ENCODE measurements at places on chromosomes 13 and 19. TPM values are rescaled to one million over a fixed set of nuclear protein-coding genes. Genes with fewer than 3 reads are reported as not detected.

The SIAH3 gene
- total RNA-seq = not detected

The KIR3DL2 gene
- total RNA-seq = not detected

The CCDC124 gene
- 117 TPM for total RNA-seq

The ZNF253 gene
- 51.0 TPM for total RNA-seq

The FPR1 gene
- total RNA-seq = not detected

The TMEM147 gene
- total RNA-seq = 128 TPM

The ZNF222 gene
- total RNA-seq = 6.6 TPM

- no peak for DNase-seq
Observed at GRCh38 chr19:27822336-27822735, 1390.6 kb downstream of the UQCRFS1 start.

DNA sequence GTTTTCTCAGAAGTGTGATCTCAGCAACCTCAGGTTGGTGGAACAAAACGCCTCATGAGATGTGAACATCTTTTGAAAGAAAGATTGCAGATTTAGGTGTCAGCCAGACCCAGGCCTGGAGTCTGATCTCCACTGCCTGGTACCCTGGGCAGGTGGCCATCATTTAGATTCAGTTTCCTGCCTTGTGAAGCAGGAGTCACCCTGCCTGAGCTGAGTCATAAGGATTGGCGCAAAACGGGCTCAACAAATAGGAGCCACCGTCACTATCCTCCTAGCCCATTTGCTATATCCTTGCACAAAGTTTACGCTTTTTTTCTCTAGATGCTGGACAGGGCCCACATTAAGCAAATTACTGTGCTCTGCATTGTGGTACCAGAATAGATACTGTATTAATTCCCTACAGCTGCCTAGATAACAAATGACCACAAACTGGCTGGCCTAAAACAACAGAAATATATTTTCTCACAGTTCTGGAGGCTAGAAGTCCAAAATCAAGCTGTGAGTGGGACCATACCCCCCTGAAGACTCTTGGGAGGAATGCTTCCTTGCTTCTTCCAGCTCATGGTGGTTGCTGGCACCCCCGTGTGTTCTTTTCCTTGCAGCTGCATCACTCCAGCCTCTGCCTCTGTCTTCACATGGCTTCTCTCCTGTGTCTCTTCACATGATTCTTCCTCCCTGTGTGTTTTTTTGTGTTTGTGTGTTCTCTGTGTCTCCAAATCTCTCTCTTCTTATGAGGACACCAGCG, 38.2 kb downstream of the TNFSF11 start:
- no peak for DNase-seq

GRCh38 chr19:54916822-54917221, 10.9 kb downstream of the NCR1 start:
- DNase-seq = no peak

DNA sequence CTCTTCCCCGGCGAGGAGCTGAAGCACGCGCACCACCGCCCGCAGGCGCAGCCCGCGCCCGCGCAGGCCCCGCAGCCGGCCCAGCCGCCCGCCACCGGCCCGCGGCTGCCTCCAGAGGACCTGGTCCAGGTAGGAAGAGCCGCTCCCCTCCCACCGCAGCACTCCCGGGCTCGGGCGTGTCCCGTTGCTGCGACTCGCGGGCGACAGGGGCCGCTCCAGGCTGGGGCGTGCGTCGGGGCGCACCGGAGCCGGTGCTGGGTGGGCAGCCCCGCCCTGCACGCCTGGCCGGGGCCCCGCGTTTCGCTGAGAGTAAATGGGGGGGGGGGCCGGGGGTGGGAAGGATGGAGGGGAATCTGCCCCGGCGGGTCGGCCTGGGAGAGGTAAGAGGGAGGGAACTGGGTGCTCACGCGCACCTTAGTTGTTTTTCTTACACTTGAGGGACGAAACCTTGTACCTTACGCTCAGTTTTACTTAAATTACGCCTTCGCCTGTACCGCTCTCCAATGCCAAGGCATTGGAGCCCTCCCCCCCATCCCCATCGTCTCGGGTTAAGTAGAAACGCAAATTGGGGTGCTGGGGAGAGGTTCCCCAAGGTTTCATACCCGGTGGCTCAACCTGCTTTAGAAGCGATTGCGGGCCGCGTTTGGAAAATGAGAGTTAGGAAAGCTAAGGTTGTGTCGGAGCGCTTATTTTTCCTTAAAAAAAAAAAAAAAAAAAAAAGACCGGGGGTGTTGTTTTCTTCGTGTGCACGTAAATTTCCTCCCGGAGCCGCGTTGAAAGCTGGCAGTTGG, 850 bp downstream of the KLF5 start:
- DNase-seq = peak; percentile 72

DNA sequence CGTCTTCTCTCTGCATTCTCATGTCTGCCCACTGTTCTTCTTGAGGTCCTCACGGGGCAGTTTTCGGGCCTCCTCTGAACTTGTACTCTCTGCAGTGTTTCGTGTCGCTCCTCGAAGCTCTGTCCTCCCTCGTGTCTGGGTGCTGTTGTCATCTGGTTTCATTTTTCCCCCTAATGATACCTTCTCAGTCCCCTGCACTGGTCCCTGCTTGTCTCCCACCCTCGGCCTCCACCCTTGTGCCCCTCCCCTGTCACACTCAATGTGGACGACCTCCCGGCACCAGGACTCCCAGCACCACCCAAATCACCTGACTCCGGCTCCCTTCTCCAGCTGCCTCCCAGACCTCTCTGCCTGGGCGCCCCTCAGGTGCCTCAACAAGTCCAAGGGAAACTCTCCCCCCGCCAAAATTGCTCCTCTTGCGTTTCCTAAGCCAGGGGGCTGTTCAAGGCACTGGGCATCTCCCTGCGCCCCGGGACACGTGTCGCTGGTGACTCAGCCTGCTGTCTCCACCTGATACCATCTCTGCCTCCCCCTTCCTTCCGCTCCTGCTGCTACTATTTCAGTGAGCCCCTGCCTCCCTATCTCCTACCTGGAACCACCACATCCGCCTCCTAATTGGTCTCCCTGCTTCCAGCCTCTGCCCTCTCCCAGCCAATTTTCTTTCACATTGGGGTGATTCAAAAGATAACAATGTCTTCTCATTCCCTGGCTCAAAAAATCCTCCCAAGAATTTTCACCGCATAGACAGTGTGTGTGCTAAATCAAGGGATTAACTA, 49.5 kb downstream of the RFX2 start:
- DNase-seq = peak; percentile 55

DNA sequence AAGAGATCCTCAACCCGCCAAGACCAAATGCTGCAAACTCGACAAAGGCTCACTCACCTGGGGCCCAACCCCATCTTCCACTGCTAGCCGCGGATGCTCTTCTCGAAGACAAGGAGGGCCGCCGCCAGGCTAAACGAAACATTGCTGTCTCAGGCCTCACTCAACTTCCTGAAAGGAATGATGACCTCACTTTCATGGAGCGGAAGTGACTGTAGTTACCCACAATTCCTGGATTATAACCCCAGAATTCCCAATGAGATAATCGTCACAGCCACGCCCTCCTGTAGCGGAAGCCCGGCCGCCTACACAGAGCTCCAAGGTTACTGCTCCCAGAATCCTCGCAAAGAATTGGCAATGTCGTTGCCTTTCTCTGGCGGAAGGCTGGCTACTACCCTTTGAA, 10.5 kb upstream of the ZNF112 start:
- peak; percentile 36 for DNase-seq

DNA sequence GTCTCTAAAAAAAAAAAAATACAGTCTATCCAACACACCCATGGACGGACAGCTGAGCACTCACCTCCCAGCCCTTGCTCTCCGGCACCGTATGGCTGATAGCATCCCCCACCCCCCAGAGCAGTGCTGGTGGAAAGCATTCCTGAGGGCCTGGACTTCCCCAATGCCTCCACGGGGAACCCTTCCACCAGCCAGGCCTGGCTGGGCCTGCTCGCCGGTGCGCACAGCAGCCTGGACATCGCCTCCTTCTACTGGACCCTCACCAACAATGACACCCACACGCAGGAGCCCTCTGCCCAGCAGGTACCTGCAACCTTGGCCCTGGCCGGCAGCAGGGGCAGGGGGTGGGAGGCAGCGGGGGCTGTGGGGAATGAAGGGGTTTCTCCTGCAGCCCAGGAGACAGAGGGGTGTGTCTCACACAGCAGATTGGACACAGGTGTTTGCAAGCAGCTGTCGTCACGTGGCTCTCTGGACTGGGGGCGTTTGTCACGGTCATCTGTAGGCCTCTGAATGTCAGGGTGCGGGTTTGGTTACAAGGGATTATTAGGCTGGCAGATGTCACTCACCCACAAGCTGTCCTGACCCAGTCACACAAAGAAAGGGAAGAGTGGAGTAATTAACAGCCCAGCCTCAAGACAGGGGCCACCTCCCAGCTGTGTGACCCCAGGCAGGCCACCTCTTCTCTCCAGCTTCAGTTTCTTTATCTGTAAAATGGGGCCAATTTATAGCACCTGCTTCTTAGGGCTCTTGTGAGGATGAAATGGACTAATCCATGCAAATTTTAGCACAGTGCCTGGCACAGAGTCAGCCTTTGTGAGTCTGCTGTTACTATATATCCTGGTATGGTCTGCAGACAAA, 19.3 kb downstream of the PLD3 start:
- DNase-seq = no peak

GRCh38 chr13:94550062-94550738, 45.8 kb downstream of the TGDS start:
- DNase-seq = no peak

DNA sequence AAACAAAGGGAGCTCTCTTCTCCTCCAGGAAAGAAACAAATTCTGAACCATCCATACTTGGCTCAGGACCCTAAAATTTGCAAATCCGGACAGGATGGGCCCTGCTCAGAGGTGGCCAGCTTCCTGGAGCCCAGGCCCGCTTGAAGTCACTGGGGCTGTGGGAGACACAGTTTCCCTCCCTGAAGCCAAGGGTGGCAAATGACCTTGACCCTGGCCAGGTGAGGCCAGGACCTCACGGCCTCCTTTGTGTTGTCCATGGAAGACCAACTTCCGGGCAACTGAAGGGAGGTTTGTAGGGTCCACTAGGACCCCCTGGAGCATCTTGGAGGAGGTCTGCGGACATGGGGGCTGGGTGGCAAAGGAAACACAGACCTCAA, 5.5 kb downstream of the NANOS3 start:
- DNase-seq = no peak

DNA sequence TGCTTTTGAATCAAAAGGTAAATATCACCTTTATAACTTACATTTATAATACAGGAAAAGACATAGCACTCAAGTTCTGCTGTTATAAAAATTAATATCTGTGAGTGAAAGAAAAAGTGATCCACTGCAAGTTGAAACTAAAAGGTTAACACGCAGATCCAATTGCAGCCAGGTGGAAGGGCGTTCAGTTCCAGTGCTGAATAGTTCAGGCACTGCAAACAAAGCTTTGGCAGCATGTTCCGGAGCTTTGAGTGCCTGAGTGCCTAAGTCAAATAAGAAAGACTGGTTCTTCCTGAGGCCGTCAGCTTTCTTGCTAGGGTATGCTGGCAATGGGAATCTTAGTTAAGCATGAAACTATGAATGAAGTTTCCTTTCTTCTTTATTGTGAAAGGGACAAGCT, 200.3 kb downstream of the LMO7 start:
- DNase-seq = no peak

GRCh38 chr19:20503476-20503875, 62.1 kb downstream of the ZNF737 start:
- no peak for DNase-seq

DNA sequence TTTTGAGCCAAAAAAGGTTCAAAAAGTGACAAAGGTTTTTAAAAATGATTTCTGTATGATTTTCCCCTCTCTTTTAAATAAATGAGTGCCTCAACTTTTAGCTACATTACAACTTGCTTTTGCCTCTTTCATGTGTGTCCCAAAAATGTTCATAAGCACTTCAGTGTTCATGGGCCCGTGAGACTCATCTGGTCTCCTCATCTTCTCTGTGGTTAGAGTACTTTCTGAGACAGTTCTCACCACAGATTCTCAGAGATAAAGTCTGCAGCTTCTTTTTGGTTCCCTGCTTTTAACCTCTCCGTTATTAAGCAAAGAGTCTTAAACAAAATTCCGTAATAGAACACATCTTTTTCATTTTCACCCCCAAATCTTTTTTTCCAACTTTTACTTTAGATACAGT, 156.9 kb downstream of the DLEU7 start:
- no peak for DNase-seq

- DNase-seq = no peak
Observed at GRCh38 chr19:19900139-19900728, 512 bp upstream of the ZNF93 start.

DNA sequence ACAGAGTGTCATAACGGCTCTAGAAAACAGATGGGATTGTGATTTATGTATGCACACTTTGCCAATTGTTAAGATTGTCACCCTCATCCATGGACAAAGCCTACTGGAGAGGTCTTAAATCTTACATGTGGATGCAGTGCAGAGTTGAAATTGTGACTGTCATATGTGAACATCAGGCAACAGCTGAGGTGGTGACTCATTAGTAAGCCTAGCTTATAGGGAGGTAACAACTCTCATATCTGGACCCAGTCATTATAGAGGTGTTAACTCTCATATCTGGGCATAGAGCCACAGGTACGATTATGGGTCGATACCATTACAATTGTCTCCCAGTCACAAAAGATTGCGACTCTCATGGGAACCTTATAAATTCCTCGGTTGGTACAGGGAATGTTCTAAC, 29.8 kb upstream of the ZNF254 start:
- no peak for DNase-seq

DNA sequence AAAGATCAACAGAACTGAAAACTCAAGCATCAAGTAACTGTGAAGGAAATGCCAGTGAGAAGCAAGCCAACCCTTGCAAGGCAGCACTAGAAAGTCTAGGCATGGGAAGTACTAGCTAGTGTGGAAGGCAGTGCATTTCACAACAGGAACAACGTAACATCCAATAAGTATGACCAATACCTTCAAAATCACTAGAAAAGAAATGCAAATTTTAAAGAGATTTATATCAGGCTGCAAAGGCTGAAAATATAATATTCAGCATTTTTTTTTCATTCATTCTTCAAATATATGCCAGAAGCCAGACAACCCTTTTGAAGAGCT, 121.9 kb downstream of the DLEU7 start:
- DNase-seq = no peak

DNA sequence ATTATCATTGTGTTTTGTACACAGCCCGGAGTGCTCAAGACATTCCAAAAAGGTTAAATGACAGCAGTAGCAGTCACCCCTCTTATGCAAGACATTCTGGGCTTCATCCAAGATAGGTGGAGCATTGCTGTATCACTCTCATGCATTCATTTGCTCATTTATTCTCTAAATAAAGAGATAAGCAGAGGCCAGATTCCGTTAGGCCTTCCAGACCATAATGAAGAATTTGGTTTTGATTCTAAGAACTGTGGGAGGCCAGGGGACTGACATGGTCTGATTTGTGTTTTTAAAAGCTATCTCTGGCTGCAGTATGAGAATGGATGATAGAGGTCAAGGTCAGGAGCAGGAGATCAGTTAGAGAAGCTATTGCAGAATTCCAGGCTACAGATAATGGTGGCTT, 145.8 kb downstream of the KCNRG start:
- DNase-seq = no peak

GRCh38 chr19:782185-782877, 14.9 kb upstream of the PTBP1 start:
- DNase-seq = peak; percentile 68

DNA sequence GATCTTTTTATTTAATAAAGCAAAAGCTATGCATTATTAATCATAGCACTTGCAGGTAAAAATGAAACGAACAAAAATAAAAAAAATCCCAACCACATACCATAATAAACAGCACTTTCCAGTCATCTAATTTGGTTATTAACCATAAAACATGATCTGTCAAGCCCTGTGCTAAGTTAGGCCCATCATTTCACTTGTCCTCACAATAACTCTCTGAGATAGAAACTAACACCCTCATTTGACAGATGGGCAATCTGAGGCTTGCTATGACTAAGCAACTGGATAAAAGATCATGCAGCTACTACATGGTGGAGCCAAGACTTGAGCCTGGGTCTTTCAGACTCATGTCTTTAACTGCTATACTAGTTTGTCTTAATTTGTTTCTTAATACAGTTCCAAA, 21.8 kb downstream of the PROSER1 start:
- DNase-seq = no peak

Data from H9 (cell line).